ENCODE measurements at places on chromosomes 6 and 20.
A peak's percentile ranks its signal among the peaks of the same experiment; 100 is the strongest.

- DNase-seq = peak; percentile 71
Measured at GRCh38 chr6:26520850-26521599, 17.1 kb upstream of the HMGN4 start.

DNA sequence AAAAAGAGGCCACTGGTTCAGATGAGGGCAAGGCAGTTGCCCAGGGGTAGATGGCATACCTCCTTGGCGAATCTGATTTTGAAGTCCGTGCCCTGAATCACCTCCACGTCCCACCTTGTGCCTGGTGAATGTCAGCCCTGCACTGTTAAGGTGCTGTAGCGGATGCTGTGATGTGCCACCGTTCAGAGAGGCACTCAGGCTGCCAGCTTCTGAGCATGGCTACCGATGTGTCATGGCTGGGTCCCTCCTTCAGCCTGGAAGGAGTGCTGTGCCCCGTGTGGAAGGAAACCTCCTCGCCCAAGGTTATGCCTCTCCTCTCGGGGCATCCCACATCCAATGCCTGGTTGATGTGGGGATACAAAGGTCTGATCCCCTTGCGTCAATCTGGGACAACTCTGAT, 43.6 kb downstream of the UST start:
- no peak for DNase-seq

- no peak for DNase-seq
Measured at GRCh38 chr20:14959506-14960475, 622.4 kb upstream of the FLRT3 start.

DNA sequence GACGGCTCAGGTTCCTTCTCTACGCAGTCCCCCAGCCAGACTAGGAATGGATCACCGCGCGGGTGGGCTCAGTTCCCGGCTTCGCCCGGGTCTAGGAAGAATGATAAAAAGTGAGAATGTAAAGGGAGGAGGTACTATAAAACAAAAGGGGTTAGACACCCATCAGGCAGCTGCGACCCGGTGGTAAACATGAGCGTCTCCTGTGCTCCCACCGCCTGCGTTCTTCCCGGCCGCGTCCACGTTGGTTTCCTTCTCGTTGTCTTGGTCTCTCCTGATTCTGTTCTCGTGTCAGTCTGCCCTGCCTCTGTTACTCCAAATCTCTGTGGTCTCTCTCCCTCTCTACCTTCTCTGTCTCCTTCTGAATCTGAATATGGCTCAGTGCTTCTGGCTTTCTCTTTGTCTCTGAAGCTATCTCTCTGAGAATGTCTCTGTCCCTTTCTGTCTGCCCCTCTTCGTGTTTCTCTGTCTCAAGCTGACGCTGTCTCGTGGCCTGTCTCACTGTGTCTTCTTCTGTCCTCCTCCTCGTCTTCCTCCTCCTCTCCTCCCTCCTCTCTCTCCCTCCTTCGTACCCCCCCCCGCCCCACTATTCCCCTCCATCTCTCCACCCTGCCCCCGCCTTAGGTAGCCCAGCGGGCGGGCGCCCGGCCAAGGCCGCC, 41.6 kb upstream of the FOXP4 start:
- DNase-seq = no peak

DNA sequence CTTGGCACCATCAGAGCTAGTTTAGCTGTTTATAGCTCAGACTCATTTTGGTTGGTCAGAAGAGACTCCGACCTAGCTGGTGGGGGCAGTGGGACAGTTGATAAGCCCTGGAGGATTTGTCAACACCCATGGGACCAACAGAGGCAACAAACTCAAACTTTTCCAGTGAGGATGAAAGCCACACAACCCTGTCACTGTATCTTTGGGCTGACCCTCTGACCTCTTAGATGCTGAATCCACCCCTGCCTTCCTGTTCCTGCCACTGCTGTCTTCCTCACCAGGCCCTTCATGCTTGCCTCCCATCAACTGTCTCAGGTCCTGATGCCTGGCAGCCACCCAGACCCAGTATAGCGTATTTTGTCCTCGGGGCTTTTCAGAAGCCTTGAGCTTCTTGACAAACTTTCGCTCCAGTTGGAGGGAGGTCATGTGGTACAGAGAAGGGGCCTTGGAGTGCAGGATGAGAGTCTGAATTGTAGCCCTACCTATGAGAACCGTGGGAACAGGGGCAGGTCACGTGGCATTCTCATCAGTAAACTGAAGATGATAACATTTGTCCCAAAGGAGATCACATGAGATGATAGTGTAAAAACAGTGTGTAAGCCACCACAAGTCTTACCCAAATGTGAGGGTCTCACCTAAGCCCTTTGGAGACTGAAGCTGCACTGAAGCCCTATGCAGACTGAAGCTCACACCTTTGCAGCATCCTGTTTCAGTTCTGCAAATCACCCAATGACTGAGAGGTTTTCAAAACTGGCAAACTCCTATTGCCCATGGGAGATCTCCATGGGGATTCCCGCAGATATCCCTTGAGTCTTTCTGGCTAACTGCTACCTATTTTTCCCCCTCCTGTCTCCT, 72.0 kb upstream of the F13A1 start:
- no peak for DNase-seq

- no peak for DNase-seq
Measured at GRCh38 chr20:4490606-4491280, 231.0 kb upstream of the PRND start.

- no peak for DNase-seq
Measured at GRCh38 chr6:121398127-121398526, 37.3 kb upstream of the GJA1 start.

- no peak for DNase-seq
Measured at GRCh38 chr20:59452856-59453255, 151.5 kb upstream of the PHACTR3 start.

GRCh38 chr6:83985308-83985713, 48.3 kb upstream of the MRAP2 start:
- no peak for DNase-seq

- DNase-seq = no peak
Measured at GRCh38 chr6:158567871-158568401, 8.0 kb downstream of the TMEM181 start.

- no peak for DNase-seq
Measured at GRCh38 chr6:108638993-108639392, 78.3 kb downstream of the FOXO3 start.

- no peak for DNase-seq
Measured at GRCh38 chr6:150028799-150029198, 3.5 kb upstream of the RAET1L start.
